Activated CD8-positive, alpha-beta memory T cell treated with anti-CD3 and anti-CD28 coated beads for 1 hour (primary cell): ENCODE measurements at places on chromosomes 13 and 19.

- no peak for DNase-seq
Measured at GRCh38 chr19:35119091-35119490, 3.5 kb downstream of the FXYD3 start.

DNA sequence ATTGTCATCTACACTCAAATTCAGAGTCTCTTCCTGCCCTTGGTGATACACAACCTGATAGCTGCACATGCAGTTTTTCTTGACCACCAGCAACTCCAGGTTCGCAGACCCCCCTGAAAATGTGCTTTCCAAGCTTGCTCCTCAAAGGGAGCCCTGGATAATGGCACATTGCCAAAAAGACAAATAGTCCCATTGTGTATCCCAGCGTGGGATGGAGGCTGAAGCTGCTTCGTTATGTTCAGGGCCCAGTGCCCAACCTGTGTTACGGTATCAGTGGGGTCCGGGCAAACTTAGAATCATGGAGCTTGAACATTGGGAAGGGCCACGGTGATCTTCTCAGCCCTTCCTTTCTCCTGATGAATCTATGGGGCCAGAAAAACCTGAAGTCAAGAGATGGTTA, 173.0 kb downstream of the TEX29 start:
- no peak for DNase-seq

DNA sequence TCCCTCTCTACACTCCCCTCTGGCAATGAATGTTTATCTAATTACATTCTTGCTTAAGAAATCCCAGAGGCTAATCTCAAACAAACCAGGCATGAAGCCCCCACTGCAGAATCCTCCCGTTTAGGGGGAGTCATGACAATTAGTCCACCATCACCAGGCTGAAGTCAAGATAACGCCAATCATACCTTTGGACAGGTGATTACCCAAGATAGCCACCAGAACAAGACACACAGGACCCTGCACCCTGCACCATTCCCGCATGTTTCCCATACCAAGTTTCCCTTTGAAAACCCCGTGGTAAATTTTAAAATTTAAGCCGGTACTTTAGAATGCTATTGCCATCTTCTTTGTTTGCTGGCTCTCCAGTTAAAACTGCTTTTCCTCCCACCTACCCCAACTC, 64.8 kb upstream of the XPO4 start:
- DNase-seq = no peak

- DNase-seq = no peak
Measured at GRCh38 chr13:30600496-30600895, 17.2 kb upstream of the USPL1 start.

DNA sequence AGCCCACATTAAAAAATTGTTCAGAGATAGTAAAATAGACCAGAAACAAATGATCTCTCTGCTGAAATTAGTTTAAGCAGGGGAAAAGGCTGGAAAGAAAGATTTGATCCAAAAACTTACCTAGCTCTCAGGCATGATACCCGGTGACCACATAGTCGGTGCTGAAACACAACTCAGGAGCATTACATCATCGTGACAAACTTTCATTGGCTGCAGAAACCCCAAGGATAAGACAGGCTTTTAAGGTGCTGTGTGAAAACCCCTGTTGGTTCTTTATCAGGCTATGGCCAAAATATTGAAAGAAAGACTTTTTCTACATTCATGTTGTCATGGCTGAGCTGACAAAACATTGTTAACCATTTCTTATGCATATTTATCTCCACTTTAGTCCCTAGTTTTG, 171.7 kb upstream of the KLF12 start:
- no peak for DNase-seq

- DNase-seq = no peak
Measured at GRCh38 chr19:28403690-28404089, 809.3 kb downstream of the UQCRFS1 start.

- DNase-seq = no peak
Measured at GRCh38 chr19:28288572-28289264, 924.2 kb downstream of the UQCRFS1 start.

DNA sequence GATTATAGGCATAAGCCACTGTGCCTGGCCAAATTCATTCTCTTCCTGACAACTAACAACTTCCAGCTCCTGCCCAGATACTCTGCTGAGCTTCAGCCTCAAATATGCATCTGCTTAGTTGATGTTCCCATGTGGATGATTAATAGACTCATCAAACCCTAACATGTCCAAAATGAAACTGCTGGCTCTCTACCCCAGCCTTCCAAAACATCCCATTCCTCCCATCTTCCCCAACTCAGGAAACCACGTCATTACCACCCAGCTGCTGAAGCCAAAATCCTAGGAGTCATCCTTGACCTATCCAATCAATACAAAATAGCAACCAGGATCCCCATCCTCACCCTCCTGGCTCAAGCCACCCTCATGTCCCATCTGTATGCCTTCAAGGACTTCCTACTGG, 20.9 kb downstream of the POU2F2 start:
- no peak for DNase-seq
